ENCODE measurements at places on chromosomes 6 and 20. TPM values are rescaled to one million over a fixed set of nuclear protein-coding genes. Genes with fewer than 3 reads are reported as not detected.

DNA sequence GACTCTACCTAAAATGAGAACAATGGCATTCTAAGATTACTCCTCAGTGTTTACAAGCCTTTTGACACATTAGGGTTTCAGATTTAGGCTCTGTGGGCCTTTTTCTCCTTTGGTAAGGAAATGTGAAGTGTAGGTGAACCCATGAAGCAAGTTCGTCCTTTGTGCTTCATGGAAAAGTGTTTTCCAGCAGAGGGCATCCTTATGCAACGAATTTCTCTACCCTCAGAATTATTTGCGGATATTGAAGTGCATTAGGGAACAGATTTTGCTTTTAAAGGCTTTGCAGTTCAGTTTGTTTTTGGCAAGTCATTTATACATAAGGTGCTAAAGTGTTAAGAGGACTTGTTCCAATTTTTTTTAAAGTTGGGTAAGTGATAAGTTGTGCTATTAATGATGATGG lies 55.7 kb upstream of the FERMT1 start:
- peaks cover 8% of the 10 kb centered on the region for H3K27me3 ChIP-seq
- DNase-seq = no peak
- no peak overlapping the region for H3K27ac ChIP-seq
- no peak overlapping the region for H3K4me3 ChIP-seq

DNA sequence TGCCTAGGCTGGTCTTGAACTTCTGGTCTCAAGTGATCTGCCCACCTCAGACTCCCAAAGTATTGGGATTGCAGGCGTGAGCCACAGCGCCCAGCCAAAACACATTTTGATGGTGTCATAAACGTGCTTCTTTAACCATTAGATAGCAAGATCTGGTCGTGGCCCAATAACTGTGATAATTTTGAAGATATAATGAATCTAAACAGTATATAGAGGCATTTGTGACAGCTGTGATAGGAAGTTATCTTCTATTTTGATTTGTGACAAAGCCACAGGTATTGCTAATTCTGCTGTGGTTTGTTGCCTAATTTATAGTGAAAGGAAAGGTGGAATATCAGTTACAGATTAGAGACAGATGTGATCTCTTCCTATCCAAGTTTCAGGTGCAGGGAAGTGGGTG lies 695 bp upstream of the OXT start:
- no peaks in the 10 kb centered on the region for H3K36me3 ChIP-seq
- no peak for DNase-seq
- H3K27ac ChIP-seq = no peak overlapping the region
- H3K4me1 ChIP-seq = peaks cover 6% of the 10 kb centered on the region
- peak overlapping the region; percentile 56 for H3K4me3 ChIP-seq

DNA sequence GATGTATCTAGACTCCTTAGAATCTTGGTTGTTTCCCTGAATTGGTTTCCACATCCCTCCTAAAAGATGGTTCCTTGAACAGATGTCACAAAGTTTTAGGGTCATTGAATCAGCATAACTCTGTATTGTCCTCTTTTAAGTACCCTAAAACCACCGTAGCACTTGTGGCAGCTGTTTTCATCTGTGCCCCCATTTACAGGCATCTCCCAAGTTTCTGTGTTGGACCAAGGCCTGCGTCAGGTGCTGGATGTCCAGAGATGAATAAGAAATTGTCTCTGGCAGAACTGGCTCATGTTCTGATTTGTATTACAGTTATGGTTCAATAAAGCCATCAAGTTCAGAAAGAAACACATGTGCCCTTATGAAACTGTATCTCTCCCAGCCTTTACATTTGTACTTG lies 48.3 kb downstream of the CTNNBL1 start:
- H3K27ac ChIP-seq = no peak overlapping the region
- H3K36me3 ChIP-seq = peaks cover 21% of the 10 kb centered on the region
- H3K4me1 ChIP-seq = peaks cover 9% of the 10 kb centered on the region
- no peak for DNase-seq
- no peak overlapping the region for H3K4me3 ChIP-seq

AKAP7 gene
- total RNA-seq = 26.4 TPM

- no peak for DNase-seq
- no peaks in the 10 kb centered on the region for H3K27me3 ChIP-seq
- peaks cover 34% of the 10 kb centered on the region for H3K4me1 ChIP-seq
- no peaks in the 10 kb centered on the region for H3K36me3 ChIP-seq
- H3K4me3 ChIP-seq = no peak overlapping the region
Observed at GRCh38 chr6:47701363-47701762, 3.0 kb downstream of the ADGRF4 start.

DNA sequence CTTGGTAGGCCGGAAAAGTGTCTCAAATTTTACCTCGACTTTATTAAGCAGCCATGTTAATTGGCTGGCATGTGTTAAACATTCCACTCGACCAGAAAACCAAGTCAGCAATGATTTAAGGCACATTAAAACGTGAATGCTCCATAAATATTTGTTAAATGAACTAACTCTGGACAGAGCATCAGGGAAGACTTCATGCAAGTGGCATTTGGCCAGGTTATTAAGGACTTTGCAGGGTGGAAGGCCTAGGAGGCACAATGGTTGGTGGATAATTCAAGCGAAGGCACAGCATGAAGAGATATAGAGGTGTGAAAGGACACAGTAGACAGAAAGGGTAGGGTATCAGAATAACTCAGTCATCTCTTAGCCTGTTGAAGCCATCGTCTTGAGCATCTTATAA lies 23.0 kb downstream of the ELOVL5 start:
- no peak overlapping the region for H3K4me3 ChIP-seq
- H3K36me3 ChIP-seq = no peaks in the 10 kb centered on the region
- H3K27ac ChIP-seq = no peak overlapping the region
- DNase-seq = no peak
- peaks cover 16% of the 10 kb centered on the region for H3K4me1 ChIP-seq

FERMT1 gene
- 8.4 TPM for total RNA-seq

Data from progenitor cell of endocrine pancreas (in vitro differentiated cells).